ENCODE measurements at places on chromosomes 11 and 22.

DNA sequence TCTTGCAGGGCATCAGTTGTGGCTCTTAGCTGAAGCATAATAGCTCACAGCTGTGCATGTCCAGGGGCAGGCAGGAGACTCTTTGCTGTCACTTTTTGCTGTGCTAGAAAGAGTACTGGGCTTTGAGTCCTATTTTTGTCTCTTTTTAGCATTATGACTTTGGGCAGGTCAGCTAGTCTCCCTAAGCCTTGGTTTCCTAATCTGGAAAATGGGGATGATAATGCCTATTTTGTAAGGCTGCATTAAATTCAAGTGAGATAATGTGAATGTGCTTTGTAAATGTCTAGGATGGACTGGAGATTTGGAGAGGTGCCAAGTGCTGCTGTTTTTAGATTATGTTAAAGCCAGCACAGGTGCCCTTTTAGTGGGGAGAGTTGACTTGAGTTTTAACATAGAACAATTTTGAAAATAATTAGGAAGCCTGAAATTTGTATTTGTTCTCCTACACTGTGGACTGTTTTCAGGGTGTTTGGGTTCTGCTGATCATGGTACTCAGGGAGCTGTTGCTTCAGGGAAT is 19.1 kb downstream of the CABIN1 start:
- no peak for DNase-seq

GRCh38 chr11:122696662-122697061 is 41.1 kb downstream of the UBASH3B start:
- DNase-seq, result peak; percentile 62

GRCh38 chr11:1387961-1388762 is 1.6 kb upstream of the BRSK2 start:
- no peak for DNase-seq

DNA sequence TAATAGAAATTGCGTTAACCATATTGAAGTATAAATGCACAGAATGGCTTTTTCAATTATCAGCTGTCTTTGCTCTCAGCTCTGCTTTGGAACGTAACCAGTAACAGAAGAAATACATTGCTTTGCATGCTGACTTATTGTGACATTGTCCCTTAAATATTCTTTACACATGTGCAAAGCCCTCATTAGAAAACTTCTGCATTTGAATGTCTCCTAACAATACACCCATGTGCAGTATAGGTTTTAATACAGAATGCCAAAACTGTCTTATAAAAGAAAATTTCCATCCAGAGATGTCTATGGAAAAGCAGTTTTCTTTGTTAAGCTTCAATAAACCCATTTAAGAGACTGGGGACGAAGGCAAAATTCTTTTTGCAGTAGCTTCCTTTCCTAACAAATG is 560.3 kb upstream of the CHORDC1 start:
- DNase-seq, result no peak

DNA sequence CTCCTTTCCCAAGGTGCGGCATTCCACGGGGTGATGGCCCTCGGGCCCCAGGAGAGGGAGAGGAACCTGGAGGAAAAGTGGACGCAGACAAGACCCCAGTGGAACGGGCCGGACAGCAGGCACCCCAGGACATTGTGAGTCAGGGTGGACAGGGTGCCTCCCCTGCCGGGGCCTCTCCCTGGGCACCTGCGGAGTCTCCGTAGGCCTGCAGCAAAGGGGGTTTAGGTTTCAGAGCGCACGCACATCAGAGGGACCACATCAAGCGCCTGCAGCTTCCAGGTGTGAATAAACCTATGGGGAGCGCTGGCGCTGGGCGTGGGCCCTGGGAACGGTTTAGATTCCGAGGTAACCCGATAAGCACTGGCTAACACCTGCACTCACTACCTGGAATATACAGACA is 22.7 kb upstream of the FGF19 start:
- DNase-seq, result no peak

DNA sequence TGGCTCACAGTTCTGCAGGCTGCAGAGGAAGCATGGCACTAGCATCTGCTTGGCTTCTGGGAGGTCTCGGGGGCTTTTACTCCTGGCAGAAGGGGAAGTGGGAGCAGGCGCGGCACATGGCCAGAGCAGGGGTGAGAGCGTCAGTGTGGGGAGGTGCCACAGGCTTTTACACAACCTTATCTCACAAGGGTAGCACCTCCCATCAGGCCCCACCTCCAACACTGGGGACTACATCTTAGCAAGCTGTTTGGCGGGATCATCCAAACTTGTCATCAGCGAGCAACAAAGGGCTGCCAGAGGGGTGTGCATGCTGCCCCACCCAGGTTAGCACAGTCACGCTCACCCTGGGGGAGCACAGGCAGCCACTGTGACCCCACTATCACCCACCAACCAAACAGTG is 18.9 kb upstream of the YPEL1 start:
- peak; percentile 53 for DNase-seq

GRCh38 chr11:87604350-87604749 is 566.6 kb downstream of the TMEM135 start:
- no peak for DNase-seq

DNA sequence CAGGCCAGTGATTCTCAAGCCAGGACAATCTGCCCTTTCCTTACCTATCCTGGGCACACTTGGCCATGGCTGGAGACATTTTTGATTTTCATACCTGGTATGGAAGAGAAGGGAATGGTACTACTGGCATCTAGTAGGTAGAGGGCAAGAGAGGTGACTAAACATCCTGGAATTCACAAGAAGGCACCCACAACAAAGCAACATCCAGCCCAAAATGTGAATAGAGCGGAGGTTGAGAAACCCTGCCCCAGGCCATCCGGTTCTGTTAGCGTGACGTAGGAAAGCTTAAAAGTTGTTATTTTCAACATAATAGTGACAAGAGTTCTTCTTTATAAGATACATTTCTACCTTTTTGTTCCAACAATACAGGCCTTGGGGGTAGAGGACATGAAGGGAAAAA is 114.9 kb upstream of the ALX4 start:
- DNase-seq, result no peak

GRCh38 chr11:15824060-15824459 is 532.3 kb downstream of the SOX6 start:
- no peak for DNase-seq

DNA sequence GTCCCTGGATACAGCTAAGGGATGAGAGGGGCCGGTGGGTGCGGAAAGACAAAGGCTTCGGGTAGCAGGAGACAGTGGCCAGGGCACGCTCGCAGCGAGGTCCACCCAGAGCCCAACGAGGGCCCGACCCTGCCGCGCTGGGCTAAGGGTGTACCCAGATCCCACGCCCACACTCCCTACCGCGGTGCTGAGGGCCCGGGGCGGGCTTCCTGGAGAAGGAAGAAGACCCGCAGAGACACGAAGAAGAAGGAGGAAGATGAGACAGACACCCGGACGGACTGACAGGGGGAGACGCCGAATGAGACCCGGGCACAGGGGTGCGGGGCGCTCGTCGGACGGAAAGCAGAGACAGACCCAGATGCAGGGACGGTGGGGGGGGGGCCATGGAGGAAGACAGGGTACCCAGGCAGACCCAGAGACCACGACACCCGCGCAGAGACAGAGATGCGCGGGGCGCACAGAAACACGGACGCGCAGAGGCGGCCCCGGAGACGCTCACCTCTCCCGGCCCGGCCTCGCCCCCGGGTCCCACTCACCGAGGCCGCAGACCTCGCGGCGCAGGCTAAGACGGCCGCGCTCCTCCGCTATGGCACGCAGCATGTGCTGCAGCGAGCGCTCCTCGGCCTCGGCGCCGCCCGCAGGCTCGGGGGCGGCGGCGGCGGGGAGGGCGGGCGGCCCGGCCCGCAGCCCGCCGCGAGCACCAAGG is 437 bp downstream of the KIAA0930 start:
- no peak for DNase-seq

DNA sequence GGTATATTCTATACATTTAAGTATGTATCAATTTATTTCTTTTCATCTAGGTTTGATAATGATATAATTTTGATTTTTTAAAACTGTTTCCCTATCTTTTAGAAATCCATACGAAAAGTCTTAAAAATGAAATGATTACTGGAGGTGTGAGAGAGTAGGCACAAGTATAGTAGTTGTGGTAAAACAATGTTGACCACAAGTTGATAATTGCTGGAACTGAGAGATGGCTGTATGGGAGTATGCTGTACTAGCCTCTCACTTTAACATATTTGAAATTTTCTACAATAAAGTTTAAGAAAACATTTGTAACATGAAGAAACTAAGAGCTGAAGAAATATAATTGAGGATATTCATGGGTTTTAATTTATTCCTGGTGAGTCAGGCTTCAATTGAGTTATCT is 30.0 kb downstream of the FSHB start:
- no peak for DNase-seq

- DNase-seq, result no peak
Observed at GRCh38 chr11:70860888-70861287, 391.5 kb downstream of the SHANK2 start.

GRCh38 chr22:43823353-43823908 is 11.3 kb upstream of the EFCAB6 start:
- DNase-seq, result no peak

DNA sequence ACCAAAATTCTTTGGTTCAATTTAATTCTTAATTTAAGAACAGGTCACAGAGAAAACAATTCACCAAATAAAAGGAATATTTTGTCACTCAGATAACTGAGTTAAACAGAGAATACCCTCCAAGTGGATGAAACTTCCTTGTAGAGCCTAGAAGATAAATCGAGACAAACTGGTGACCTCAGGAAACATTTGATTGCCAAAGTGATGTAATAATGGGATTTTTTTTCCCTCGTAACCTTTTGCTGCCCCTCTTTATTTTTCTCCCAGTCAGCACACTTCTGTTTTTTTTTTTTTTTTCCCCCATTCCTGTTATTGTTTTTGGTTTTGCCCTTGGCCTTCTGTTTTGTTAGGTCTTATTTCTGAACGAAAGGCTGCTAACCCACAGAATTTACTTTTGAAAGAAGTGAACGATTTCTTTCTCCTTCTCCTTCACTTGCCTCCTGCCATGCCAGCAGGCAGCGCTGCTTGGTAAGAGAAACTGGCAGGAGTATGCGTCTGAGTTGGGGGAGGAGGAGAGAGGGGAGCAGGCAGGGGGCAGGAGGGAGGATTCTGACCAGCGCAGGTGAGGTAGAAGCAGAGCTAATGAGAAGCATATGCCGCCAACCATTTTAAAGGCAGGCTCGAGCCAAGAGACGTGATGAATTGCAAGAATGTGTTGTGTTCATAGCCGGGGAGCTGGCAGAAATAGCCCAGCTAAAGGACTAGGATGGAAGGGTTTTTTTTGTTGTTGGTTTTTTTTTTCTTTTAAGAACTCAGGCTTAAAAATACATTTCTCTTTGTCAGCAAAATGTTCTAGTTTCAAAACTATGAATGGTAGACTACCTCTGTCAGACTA is 121.9 kb upstream of the MTMR2 start:
- DNase-seq, result no peak

GRCh38 chr11:44885065-44885810 is 65.4 kb downstream of the TP53I11 start:
- no peak for DNase-seq

GRCh38 chr22:41021613-41022454 is 70.6 kb upstream of the EP300 start:
- peak; percentile 54 for DNase-seq

DNA sequence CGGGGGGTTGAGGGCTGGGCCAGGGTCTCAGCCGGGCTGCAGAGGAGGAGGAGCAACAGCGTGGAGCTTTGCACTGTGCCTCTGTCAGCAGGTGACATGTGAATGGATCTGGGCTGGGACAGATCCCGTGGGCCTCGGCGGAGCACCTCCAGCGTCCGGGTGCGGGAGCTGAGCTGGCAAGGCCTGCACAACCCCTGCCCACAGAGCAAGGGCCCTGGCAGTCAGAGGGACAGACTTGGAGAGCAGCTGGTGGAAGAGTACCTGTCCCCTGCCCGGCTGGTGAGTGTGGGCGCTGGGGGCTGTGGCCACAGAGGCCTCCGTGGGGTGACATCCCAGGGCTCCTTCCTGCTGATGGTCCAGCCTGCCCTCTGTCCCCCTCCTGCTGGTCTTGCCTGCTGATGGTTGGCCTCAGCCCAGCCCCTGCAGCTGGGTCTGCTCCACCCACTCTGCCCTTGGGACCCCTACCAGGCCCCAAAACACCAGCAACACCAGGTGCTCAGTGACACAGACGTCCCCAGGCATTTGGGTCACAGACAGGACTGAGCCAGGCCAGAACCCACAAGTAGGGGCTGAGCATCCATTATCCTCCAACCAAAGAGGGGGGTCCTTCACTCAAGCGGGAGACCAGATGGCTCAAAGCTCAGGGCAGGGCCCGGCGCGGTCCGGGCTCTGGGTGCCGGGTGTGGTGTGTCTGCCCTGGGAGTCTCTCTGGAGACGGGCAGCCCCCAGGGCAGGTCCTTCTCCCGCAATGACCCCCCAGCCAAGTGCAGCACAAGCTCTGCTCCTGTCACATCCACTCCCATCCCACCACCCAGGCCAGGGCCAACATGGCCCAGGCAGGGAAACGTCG is 3.5 kb downstream of the LRRC56 start:
- no peak for DNase-seq

DNA sequence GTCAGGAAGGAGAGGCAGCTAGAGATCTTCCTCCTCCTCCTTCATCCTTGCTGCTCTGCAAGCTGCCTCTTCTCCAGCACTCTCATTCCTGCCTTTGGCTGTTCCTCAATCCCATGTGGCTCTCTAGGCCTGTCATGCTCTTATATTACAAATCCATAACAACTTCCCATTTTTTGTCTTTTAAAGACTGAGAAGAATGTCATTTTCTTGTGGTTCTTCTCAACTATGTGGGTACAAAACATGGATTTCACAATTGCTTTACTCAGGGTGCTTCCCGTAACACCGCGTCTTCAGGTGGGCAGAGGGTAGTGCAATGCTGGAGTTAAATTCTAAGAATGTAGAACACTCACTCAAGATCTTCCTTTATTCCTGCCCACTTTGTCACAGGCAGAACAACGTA is 6.8 kb upstream of the CAT start:
- DNase-seq, result no peak

DNA sequence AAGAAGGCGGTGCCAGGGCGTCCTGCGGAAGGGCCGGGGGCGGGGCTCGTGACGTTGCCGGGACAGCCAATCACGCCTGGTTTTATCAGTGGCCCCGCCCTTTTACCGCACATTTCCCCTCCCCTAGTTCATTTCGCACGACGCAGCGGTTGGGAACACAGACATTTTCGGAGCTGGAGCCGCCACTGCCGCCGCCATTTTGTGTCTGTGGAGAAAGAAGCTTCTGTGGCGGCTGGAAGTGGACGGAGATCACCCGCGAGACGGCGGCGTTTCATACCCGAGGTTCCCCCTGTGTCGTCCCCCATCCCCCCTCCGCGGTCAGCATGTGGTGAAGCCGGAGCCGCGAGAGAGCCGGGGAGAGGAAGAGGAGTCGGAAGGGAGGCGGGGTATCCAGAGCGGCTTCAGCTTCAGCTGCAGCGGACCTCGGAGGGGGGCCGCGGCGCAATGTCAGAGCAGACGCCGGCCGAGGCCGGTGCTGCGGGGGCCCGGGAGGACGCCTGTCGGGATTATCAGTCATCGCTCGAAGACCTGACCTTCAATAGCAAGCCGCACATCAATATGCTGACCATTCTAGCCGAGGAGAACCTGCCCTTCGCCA is at the start of gene PCF11:
PCF11 (plus strand) TSS at position 136 of the 598 bp plus-strand sequence; CDS start at position 445, 309 bp downstream.
- DNase-seq, result no peak

- no peak for DNase-seq
Observed at GRCh38 chr11:75269367-75269660, 28.7 kb downstream of the TPBGL start.

- no peak for DNase-seq
Observed at GRCh38 chr11:45232341-45233080, 53.6 kb downstream of the SYT13 start.

- no peak for DNase-seq
Observed at GRCh38 chr11:2277008-2277346, 6.6 kb upstream of the ASCL2 start.

GRCh38 chr11:125398994-125399640 is 96.9 kb downstream of the FEZ1 start:
- DNase-seq, result no peak
